ENCODE measurements at places on chromosomes 5 and 9. TPM values are rescaled to one million over a fixed set of nuclear protein-coding genes. Genes with fewer than 3 reads are reported as not detected.

DNA sequence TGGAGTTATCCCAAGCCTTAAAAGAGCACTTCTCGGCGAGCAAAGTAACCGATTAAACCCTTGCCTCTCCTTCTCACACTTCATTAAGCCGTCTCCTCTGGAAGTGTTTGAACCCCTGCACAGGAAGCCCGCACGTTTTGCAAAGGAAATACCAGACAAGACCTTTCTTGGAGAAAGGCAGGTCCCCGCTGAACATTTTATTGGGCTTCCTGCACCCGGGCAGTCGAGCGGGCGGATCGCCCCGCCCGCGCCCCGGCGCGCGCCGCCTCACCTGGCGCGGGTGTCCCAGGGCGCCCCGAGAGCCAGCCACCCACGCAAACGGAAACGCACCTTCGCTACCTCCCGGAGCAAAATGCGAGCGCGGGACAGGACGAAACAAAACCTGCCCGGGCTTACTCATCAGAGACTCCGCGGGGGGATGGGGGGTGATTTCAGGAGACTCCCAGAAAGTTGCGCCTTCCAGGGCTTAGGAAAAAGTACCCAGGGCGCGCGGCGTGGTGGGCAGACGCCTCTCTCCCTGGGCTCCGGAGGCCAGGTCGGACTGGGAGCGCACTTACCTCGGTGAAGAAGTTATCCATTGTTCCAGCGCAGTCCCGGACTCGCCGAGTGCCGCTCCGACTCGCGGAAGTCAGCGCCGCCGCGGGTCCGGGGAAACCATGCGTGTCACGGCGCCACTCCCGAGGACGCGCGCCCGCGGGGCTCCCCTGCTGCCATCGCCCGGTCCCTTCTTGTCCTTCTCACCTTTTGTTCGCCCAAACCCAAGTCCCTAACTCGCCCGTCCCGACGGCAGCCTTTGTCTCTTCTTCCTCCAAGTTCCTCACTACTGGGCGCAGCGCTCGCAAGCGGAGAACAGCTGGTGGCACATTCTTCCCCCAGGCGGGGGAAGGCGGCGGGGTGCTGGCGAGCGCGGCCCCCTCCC, 598 bp downstream of the MYO10 start:
- ATAC-seq, result peak; percentile 44

GRCh38 chr9:83509402-83509801, 28.8 kb downstream of the FRMD3 start:
- no peak for ATAC-seq

DNA sequence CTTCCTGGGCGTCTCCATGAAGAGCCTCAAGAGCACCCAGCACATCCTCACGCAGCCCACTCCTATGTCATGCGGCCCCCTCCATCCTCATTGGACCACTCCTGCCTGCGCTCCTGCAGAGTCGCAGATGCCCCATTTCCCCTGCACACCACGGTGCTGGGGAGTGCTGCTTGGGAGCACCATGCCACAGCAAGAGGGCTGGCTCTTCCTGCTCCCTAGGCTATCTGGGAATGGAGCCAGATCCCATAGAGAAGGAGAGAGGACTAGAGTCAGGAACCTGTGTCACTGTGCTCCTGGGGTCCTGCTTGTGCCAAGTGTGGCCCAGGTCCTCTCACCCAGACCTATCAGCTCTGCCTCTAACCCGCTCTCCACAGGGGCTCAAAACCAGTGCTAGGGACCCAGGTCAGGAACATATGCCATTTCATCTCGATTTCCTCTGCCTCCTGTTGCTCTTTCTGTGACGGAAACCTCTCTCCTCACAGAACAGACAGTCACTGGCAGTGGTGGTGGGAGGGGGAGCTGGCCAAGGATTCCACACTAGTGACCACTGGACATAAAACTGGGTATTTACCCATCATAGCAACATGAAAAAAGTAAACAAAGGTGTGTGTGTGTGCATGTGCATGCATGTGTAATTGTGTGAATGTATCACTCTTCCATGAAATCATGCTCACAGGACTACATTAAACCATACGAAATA, 178.4 kb downstream of the TTLL11 start:
- no peak for ATAC-seq

DNA sequence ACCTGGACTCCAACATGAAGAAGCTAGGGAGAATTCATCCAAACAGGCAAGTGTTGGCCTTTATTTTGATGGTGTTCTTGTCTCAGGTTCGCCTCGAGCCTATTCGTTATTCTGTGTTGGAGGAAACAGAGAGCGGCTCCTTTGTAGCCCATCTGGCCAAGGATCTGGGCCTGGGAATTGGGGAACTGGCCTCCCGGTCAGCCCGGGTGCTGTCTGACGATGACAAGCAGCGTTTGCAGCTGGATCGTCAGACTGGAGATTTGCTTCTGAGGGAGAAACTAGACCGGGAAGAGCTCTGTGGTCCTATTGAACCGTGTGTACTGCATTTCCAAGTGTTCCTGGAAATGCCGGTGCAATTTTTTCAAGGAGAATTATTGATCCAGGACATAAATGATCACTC, 367 bp downstream of the PCDHB4 start:
- ATAC-seq, result no peak

GRCh38 chr5:118098716-118099115, 889.6 kb downstream of the DTWD2 start:
- no peak for ATAC-seq

DNA sequence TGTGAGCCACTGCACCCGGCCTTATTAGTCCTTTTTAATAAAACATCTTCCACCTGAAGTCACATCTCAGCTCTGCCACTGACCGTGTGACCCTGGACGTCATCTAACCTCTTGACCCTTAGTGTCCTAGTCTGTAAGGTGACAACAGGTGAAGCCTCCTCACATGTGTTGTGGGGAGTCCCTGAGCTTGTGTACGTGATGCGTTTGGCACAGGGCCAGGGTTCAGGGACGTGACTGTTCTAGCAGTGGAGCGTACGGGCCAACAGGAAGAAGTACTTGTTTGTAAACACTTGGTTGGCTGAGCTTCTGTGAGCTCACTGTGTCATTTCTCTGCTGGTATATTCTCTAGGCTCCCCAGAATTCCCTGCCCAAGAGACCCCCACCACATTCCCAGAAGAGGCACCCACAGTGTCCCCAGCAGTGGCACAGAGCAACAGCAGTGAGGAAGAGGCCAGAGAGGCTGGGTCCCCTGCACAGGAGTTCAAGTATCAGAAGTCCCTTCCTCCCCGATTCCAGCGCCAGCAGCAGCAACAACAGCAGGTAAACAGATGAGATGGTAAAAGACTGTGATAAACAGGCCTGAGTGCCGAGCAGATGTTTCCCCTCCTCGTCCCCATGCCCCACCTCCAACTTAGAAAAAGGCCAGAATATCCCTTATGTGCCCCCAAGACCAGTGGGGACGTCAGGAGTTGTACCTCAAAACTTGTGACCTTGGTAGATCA, 35.3 kb upstream of the POMT1 start:
- ATAC-seq, result no peak

DNA sequence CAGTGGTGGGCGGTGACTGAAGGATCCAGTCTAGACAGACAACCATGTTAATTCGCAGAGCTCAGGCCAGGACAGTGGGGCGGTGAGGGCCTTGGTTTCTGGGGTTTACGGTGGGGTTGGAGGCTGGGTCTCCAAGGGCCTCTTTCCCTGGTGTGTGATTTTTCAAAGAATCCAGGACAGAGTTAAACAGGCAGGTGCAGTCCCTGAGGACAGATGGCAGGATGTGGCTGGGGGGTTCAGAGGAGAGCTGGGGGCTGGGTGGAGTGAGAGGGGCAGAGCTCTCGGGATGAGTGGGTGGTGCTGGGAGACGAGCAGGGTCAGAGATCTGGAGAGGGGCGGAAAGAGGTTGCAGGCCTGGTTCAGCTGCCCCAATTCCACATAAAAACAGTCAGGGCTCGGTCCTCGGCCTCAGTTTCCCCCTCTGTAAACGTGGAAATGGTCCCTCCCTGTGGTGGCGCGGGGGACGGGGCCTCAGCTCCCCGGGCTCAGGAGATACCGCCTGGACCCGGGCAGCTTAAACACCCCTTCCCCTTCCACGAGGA, 145.9 kb downstream of the GAPVD1 start:
- ATAC-seq, result peak; percentile 5

GRCh38 chr5:108003178-108003577, 332.4 kb upstream of the EFNA5 start:
- ATAC-seq, result peak; percentile 48

DNA sequence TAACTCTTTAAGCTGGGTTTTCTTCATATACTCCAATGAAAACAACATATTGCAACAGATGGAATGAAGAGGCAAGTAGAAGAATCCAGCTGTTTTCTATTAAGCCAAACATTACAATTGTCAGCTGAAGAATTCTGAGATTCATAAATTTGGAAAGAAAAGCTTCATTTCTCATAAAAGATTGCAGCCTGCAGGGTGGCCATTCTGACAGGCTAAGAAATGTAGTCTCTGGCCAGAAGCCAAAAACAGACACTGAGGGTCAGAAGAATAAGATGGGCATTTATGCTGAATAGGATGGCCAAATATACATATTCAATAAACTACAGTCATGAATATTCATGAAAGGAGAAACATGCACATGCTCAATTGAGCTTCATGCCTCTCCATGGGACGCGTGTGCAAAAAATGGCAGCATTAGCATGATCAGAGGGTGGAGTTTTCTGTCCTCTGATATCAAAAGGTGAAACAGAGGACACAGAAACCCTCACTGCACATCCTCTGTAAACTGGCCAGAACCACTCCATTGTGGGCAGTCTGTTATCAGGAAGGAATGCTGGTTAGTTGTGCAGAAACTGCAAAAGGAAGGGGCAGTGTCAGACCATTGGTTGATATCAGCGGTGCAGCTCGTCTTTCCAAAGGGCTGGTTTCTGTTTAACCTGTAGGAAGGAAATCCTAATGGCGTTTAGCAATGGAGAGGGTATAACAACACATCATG, 50.2 kb downstream of the FXN start:
- ATAC-seq, result no peak

Gene BRINP1
- not detected for total RNA-seq

GRCh38 chr5:151772029-151772845, 483 bp downstream of the G3BP1 start:
- ATAC-seq, result no peak

Gene FST
- total RNA-seq, result not detected

DNA sequence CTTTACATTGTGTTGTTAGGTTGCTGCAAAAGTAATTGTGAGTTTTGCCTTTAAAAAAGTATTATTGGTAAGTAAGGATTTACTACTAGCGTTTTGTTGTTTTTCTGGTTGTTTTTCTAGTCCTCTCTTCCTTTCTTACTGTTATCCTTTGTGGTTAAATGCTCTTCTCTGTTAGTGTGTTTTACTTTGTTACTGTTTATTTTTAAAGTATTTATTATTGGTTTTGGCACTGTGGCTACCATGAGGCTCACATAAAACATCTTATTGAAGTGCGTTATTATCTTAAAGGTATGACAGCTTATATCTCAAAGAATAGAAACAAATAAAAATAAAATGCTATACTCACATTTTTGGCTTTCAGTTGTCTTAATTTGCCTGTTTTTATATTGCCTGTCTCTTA, 17.6 kb downstream of the DMXL1 start:
- no peak for ATAC-seq

Data from activated T-helper 17 cell treated with anti-CD3 and anti-CD28 coated beads, Interleukin-2, amount 50 U/mL, for 72 hours (primary cell).